ENCODE measurements at places on chromosomes 3 and 15.

- no peak for DNase-seq
Measured at GRCh38 chr3:189519458-189519857, 111.7 kb upstream of the TP63 start.

GRCh38 chr3:124483915-124484470 lies 246.3 kb upstream of the UMPS start:
- no peak for DNase-seq

DNA sequence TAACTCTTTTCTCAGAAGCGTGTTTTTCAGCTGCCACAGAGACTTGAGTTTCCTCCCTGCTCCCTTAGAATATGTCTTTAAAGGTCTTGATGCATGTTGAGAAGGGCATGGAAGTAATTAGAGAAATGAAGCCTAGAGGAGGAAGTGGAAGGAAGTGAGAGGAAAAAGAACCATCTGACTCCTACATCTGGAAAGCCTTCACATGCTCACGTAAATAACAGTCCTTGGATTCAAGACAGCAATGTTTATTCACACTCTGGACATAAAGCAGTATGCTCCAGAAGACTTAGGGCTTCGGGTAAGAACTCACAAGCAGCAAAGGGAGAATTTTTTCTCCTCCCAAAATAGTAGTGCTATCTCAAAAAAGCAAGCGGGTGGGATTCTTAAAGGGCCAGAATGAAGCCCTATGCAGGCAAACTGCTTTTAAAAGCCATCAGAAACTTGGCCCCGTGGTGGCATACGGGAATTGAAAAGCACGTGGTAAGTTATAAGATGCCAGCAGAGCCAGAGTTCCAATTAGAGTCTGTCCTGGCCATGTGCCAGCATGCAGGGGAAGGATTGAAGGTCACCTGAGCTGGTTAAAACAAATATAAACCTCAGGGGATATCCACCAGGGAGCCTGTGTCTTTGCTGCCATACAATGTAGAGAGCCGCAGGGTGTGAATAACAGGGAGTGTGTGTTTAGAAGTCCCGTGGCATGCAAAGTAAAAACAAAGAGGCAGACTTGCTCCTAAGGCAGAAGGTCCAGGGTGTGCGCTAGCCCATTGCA lies 380.8 kb upstream of the NDN start:
- DNase-seq = no peak

DNA sequence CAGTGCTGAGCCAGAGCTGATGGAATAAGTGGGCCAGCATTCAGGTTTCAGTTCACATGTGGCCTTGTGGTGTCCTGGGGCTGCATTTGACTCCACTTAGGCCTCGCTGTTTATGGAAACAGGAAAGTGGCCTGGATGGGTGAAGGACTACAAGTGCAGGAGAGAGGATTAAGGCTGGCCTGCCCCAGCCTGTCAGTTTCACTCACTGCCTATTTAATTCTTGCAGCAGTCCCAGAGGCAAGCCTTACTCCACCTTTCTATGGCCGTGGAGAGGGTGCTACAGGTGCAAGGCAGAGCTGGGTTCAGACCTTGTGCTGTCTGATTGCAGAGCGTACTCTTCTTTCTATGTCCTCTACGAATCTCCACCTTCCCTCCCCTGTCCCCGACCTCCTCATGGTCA lies 37.7 kb downstream of the ABHD17C start:
- no peak for DNase-seq

DNA sequence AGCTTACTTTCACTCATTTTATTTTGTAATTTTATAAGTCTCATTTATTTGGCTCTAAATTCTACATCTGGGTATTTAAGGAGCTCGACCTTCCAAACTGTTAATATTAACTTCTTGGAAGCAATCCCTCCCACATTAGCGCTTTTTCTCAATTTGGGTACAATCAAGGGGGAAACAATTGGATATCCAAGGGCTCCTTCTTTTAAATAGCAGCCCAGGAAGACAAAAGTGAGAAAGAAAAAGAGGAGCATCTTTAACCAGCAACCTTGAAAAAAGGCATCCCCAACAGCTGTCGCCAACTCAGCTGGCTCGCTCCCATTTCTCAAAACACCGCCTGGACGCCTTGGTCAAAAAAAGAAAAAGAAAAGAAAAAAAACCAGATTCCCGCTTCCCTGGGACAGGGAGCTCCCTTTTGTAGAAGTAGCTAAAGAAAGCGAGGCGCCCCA lies 873 bp downstream of the C3orf70 start:
- no peak for DNase-seq

DNA sequence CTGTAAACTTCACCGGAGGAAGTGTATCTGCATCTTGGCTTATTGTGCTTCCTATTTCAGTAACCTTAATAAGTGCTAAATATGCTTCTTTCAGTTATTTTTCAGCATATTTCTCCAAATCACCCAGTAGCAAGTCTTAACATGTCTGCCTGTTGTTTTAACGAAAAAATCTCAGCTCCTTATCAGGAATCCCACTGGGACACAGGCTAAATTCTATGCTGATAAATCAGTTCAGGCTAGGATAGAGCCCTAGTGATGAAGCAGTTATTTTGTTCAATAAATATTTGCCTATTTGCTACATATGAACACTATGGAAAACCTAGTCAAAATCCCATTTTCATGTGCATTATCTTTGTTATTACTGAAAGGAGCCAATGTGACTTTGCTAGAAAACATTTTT lies 8.2 kb upstream of the MITF start:
- DNase-seq = no peak

DNA sequence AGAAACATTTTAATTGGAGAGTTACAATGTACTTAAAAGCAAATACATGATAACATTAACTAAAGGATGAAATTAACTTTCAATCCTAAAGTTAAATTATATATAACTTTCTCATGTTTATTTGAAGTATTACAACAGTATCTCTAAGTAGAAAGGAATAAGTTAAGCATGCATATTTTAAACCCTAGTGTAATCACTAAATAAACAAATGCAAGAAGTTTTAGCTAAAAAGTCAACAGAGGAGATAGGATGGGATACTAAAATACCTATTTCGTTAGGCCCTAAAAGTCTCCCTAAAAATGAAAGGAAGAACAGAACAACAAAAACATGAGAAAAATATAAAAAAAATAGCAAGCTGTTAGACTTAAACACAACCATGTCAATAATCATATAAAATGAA lies 361.3 kb upstream of the THBS1 start:
- DNase-seq = no peak

DNA sequence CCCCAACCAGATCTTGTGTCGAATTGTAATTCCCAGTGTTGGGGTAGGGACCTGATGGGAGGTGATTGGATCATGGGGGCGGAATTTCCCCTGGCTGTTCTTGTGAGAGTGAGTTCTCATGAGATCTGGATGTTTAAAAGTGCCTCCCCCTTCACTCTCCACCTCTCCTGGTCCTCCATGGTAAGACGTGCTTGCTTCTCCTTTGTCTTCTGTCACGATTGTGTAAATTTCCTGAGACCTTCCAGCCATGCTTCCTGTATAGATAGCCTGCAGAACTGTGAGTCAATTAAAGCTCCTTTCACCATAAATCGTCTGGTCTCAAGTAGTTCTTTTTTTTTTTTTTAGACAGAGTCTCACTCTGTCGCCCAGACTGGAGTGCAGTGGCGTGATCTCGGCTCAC lies 42.3 kb downstream of the NR1D2 start:
- DNase-seq = no peak

- no peak for DNase-seq
Measured at GRCh38 chr3:115835946-115836345, 212.6 kb downstream of the GAP43 start.

DNA sequence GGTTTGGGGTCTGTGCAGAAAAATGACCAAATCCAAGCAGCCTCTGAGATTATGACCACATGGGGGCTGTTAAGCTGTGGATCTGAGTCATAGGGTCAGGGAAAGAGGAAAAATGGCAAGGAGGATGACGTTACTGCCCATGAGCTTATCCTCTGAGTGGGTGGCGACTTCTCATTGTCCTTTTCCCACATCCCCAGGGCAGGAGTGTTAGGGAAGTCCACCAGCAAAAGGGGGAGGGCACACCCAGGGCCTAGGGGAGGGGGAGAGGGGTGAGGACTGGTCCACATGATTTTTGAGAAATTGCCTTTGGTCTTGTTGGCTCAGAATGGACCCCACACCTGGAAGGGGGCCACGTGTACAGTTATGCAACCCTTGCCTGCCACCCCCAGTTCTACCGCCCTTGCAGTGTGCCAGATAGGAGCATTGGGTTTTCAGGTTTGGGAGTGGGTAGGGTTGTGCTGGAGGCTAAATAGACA lies 2.6 kb downstream of the CD276 start:
- DNase-seq = no peak

- no peak for DNase-seq
Measured at GRCh38 chr15:83565553-83566159, 88.3 kb upstream of the ADAMTSL3 start.

- DNase-seq = peak; percentile 41
Measured at GRCh38 chr3:50204804-50205412, at the start of gene SLC38A3. Gene SLC38A3 (plus strand): TSS chr3:50205271. CDS start chr3:50214200, 8,929 bp downstream.

- no peak for DNase-seq
Measured at GRCh38 chr3:54279005-54279583, 156.7 kb downstream of the CACNA2D3 start.

- DNase-seq = peak; percentile 5
Measured at GRCh38 chr3:71616571-71617021, 33.1 kb upstream of the FOXP1 start.

DNA sequence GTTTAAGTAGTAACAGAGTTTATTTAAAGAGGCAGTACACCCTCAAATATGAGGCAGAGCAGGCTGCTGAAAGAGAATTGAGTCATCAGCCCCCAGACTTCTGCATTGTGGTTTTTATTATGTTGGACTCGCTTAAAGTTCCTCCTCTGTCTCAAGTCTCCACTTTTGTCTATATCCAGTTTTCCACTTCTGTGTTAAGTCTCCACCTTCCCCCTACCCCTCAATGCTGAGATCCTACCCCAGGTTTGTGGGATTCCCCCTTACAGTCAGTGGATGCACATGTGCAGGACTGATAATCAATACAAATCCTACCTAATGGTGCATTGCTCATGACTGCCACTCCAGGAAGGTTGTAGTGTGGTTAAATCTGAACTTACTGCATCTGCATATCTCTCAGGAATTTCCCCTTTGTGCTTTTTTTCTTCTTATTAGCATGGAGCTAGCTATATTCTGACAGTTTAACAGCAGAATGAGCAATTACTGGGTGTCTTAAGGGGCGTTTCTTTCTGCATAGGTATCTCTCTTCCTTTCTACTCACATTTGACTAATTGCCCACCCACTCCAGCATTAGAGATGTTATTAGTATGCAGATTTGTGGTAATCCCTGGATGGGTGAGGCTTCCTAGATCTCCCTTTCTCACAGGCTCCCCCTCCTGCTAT lies 11.9 kb upstream of the CD200R1L start:
- peak; percentile 25 for DNase-seq

- no peak for DNase-seq
Measured at GRCh38 chr3:14678015-14678503, 3.1 kb downstream of the C3orf20 start.

DNA sequence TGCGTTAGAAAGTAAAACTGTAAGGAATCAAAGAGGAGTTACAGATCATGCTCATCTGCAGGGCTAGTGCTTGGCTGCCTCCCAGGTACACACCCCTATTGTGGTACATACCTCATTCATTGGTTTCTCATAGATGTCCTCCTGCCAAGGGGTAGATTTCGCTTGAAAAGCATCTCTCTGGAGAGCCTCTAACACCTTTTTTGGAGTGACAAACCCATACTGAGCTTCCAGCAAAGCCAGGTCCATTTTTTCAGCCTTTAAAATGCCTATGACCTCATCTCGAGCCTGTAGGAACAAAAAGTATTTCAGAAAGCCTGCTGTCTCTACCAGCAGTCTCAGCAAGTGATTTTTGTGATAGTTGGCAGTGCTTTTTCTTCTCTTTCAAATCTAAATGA lies 112.1 kb downstream of the CMSS1 start:
- no peak for DNase-seq

GRCh38 chr3:32203854-32204253 lies 34.6 kb upstream of the CMTM8 start:
- no peak for DNase-seq

GRCh38 chr3:133330522-133330921 lies 69.3 kb upstream of the BFSP2 start:
- DNase-seq = no peak

DNA sequence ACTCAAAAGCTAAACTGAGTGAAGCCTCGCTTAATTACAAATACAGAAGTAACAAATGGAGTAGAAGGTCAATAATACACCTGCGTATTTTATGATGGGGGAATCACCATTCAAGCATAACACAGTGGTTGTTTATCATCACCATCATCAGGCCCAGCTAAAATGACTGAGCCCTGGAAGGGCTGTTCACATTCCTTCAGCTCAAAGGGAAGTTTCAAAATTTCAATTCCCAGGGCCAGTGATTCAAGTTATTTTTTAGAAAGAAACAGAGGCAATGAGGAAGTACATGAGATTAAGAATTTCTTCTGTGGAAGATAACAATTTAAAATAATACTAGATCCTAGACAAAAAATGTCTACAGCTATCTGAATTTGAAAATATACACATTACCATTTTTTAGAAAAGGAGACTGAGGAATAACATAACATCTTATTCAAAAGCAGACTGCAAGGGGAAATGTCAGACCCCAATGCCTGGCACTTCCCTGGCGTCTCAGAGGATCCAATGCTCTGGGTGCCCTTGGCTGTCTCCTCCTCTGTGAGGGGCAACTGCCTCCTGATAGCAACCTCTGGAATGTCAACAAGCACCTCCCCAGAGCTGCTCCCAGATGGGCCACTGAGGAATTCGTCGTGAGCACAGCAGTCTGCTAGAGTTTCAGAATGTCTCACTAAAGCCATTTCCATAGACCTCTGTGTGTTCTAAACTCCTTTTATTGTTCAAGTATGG lies 22.8 kb downstream of the EHD4 start:
- DNase-seq = no peak

- DNase-seq = no peak
Measured at GRCh38 chr3:99325402-99325801, 313.0 kb upstream of the COL8A1 start.

DNA sequence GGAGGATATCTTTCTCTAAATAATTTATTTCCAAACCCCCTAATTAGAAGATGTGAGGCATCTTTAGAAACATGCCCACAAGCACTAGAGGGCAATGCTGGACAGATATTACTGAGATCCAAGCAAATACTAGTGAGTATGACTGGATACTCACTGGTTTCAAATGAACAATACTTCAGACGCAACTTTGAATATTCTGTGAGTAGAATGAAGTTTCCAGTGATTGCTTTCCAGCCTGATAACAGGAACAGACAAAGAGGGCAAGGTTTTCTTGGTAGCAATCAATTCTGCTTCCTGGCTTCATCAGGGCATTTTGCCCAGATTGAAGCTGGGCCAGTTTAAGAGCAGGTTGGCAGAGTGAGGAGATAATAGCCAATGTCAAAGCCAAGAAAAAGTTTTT lies 442.6 kb upstream of the PDZRN3 start:
- no peak for DNase-seq

- DNase-seq = no peak
Measured at GRCh38 chr3:132726341-132726823, 4.2 kb upstream of the NPHP3 start.

- DNase-seq = no peak
Measured at GRCh38 chr3:28948685-28949084, 332.2 kb upstream of the RBMS3 start.

DNA sequence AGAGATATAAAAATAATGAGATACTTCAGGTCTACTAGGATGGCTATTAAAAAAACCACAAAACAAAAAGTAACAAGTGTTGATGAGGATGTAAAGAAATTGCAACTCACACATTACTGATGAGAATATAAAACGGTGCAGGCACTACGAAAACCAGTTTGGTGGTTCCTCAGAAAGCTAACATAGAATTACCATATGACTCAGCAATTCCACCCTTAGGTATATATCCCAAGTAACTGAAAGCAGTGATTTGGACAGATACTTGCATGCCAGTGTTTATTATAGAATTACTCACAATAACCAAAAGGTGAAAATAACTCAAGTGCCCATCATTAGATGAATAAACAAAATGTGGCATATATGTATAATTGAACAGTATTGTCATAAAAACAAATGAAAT lies 87.5 kb upstream of the MELTF start:
- no peak for DNase-seq
